ENCODE measurements at places on chromosomes 5 and 9.
A peak's percentile ranks its signal among the peaks of the same experiment; 100 is the strongest.

DNA sequence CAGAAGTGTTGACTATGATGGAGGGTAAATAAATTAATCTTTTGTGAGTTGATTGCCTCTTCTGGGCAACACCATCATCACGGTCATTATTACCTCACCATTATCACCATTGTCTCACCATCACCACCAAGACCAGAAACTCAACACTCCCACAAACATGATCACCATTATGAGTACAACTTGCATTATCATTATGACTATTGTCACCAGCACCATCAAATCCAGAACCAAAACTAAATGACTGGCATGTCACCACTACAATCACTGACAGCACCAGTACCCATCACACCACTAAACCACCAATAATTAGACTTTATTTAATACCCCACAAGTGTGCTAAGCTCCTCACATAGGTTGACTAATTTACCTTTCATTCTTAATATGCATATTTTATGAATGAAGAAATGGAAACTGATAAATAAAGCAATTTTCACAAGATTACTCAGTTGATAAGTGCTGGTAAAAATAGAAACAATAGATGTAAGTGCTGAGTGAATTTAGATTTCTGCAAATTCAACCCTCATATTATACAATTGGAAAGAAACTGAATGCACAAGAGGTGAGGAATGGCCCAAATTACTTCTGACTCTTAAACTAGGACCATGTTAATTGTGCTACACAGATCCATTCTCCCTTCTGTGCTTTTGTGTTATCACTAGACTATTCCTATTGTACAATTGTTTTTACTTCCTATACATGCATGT is 517.8 kb upstream of the PAPPA start:
- H3K4me1 ChIP-seq, result no peaks in the 10 kb centered on the region
- no peak for DNase-seq
- H3K27ac ChIP-seq, result no peak overlapping the region
- H3K36me3 ChIP-seq, result no peaks in the 10 kb centered on the region
- H3K27me3 ChIP-seq, result no peaks in the 10 kb centered on the region
- H3K4me3 ChIP-seq, result no peak overlapping the region

DNA sequence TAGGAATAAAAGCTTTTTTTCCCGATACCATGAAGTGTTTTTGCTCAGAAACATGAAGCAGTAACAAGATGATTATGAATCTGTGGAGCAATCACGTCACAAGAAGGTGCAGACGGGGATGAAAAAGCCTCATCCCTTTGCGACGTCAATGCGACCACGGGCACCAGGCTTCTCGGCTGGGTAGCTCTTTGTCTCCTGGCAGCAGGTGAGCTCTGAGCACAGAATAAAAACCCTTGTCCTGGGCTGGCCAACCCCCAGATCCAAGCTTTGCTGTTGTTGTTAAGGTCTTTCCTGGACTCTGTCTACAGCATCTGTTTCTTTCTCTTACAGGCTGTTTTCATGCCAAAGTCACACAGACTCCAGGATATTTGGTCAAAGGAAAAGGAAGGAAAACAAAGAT is 113.8 kb downstream of the ANKRD18B start:
- DNase-seq, result no peak
- H3K27ac ChIP-seq, result no peak overlapping the region
- H3K4me1 ChIP-seq, result no peaks in the 10 kb centered on the region
- no peak overlapping the region for H3K4me3 ChIP-seq
- peaks cover 64% of the 10 kb centered on the region for H3K27me3 ChIP-seq
- H3K36me3 ChIP-seq, result no peaks in the 10 kb centered on the region

DNA sequence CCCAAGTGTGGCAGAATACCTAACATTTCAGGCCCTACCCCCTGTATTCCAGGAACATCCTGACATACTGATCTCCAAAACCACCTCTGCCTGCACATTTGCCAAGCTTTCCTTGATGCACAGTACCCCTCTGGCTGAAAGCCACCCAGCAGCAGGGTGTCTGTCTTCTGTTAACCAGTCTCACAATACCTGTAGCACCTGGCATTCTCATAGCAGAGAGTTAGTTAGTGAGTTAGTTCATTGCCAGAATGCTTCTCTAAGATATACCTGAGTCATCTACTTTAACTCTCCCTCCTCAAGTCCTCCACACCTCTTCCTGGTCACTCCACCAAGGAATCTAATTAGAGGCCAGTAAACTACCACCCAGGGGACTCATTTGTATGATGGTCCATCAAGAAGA is 46.1 kb upstream of the IL7R start:
- H3K4me3 ChIP-seq, result no peak overlapping the region
- no peak for DNase-seq
- peaks cover 11% of the 10 kb centered on the region for H3K36me3 ChIP-seq

DNA sequence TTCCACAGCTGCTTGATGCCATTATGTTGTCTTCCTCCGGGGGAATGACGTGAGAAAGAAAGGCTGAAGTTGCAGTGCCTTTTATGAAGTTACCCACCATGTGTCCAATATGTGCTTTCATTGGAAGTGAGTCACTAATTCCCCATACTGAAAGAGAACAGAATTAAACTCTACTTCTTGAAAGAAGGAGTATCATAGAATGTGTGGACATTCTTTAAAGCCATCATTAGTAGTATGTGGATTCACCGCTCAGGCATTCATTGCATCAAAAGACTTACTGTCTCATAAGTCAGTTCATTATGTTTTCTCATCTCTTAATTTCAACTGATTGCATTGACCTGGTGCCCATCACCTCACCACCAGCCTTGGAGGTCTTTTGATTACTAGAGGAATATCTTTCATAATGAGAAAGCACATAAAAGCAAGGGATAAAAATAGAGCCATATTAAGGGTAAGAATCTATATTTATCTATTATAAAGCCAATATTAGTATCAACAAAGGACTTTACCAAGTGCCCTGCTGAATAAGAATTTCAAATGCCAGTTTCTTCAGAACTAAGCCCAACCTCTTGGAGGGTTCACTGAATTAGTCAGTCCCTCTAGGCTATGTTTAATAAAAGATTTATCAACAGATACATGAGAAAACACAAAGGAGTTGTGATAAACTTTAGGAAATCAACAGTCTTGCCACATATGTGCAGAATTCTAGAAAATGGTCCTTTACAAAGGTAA is 516.1 kb downstream of the NTRK2 start:
- DNase-seq, result no peak
- no peaks in the 10 kb centered on the region for H3K4me1 ChIP-seq
- no peak overlapping the region for H3K27ac ChIP-seq
- H3K4me3 ChIP-seq, result no peak overlapping the region

DNA sequence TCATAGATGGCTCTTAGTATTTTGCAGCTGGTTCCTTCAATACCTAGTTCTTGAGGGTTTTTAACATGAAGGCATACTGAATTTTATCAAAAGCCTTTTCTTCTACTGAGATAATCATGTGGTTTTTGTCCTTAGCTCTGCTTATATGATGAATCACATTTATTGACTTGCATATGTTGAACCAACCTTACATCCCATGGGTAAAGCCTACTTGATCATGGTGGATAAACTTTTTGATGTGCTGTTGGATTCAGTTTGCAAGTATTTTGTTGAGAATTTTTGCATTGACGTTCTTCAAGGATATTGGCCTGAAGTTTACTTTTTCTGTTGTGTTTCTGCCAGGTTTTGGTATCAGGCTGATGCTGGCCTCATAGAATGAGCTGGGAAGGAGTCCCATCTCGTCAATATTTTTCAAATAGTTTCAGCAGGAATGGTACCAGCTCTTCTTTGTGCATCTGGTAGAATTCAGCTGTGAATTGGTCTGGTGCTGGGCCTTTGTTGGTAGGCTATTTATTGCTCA is 49.7 kb downstream of the YIPF5 start:
- no peak overlapping the region for H3K27ac ChIP-seq
- peaks cover 3% of the 10 kb centered on the region for H3K27me3 ChIP-seq
- no peak overlapping the region for H3K4me3 ChIP-seq
- no peak for DNase-seq
- no peaks in the 10 kb centered on the region for H3K4me1 ChIP-seq
- H3K36me3 ChIP-seq, result no peaks in the 10 kb centered on the region

DNA sequence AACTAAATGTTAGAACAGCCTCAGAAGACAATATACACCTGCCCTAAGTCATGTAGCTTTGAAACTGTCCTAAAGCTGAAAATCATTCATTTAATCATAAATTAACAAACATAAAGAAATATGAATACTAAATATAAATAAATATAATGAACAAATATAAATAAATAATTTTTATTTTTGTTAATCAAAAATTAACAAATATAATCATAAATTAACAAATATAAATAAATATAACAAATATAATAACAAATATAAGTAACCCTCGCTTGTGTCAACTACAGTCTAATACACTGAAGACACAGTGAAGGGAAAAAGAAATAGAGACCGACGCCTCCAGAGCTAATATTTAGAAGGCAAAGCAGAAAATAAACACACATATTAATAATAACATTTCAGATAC is 527.3 kb downstream of the CYLC2 start:
- H3K36me3 ChIP-seq, result no peaks in the 10 kb centered on the region
- H3K27me3 ChIP-seq, result no peaks in the 10 kb centered on the region
- no peak overlapping the region for H3K4me3 ChIP-seq

DNA sequence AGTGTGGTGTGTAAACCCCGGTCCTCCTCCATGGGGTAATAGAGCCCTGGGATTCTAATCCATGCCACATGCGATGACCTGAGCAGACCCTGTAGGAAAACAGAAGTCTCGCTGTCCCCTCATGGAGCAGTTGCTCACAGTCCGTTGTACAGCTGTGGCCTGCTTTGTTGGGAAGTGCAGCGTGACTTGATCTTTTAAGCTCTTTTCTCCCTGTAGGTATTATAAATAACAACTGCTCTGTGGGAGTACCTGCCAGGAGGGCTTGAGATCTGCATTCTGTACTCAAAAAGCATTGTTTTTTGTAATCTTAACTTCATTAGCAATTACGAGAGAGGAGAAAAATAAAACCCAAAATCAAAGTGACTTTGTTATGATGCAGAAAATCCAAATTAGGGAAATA is 17.3 kb downstream of the MEGF10 start:
- DNase-seq, result no peak
- H3K4me1 ChIP-seq, result no peaks in the 10 kb centered on the region
- no peak overlapping the region for H3K4me3 ChIP-seq

DNA sequence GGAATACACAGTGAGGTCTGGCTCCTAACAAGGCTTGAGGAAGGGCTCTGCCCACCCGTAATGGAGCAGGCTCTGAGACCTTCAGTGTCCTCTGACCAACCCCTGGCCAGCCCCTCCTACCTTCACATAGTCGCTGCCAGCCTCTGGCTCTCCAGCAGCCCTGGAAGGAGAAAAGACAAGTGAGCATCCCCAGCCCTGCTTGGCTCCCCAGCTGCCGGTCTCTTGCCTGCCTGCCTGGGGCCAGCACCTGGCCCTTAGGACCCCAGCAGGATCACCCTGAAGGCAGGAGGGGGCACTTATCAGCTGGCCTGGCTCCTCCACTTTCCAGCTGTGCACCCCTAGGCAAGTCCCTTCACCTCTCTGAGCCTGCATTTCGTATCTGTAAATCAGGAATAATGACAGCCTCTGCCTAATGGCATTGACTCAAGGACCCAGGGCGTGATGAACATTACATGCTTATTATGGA is 16.9 kb downstream of the SH2D3C start:
- H3K4me1 ChIP-seq, result peaks cover 24% of the 10 kb centered on the region
- peaks cover 50% of the 10 kb centered on the region for H3K36me3 ChIP-seq
- no peak overlapping the region for H3K4me3 ChIP-seq
- no peak overlapping the region for H3K27ac ChIP-seq

DNA sequence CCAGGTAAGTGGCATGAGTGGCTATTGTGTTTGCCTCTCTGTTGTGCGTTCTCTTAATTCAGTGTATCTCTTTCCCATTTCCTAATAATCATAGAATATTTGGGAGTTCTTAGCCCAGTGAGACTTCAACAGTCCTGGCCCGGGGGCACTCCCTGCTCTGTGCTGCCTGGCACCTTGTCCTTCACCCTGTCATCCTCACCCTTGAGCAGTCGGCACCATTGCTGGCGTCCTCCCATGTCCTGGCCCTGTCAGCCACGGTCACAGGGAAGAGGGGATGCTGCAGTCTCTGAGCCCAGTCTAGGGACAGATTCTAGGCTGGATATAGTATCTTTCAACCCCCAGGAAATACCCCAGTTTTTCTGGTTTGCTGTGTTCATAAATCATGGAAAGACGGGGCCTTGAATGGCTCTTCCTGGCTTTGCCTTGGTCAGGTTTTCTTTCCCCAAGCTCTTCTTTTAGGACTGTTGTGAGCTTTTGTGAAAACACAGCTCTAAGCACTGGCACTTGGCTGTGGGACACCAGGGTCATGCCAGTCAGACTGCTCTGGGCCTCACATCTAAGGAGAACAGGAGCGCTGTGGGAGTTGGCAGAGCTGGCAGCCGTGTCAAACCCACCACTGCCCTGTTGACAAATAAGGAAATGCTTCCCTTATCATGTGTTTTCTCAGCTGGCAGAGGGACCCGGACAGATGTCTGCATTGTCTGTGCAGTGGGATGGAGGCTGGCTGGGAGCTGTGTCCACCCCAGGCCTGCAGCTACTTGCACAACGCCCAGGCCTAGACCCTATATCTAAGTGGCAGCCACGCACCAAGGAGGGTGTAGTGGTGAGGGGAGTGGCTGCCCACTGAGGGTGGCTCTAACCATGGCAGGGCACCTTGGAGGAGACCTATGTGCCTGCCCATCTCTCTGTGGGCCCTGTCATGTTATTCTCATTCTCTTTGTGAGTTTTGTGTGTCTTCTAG is 378.6 kb downstream of the ICE1 start:
- no peak overlapping the region for H3K27ac ChIP-seq
- DNase-seq, result no peak
- no peaks in the 10 kb centered on the region for H3K36me3 ChIP-seq
- no peak overlapping the region for H3K4me3 ChIP-seq
- no peaks in the 10 kb centered on the region for H3K27me3 ChIP-seq
- H3K4me1 ChIP-seq, result no peaks in the 10 kb centered on the region

GRCh38 chr9:33800886-33801285 is 5.5 kb downstream of the PRSS3 start:
- DNase-seq, result no peak
- H3K4me1 ChIP-seq, result no peaks in the 10 kb centered on the region
- H3K4me3 ChIP-seq, result no peak overlapping the region
- H3K36me3 ChIP-seq, result no peaks in the 10 kb centered on the region
- H3K27me3 ChIP-seq, result peaks cover 30% of the 10 kb centered on the region

- H3K27me3 ChIP-seq, result no peaks in the 10 kb centered on the region
- no peak for DNase-seq
- no peak overlapping the region for H3K4me3 ChIP-seq
Observed at GRCh38 chr5:80884929-80885328, 75.2 kb upstream of the RASGRF2 start.

DNA sequence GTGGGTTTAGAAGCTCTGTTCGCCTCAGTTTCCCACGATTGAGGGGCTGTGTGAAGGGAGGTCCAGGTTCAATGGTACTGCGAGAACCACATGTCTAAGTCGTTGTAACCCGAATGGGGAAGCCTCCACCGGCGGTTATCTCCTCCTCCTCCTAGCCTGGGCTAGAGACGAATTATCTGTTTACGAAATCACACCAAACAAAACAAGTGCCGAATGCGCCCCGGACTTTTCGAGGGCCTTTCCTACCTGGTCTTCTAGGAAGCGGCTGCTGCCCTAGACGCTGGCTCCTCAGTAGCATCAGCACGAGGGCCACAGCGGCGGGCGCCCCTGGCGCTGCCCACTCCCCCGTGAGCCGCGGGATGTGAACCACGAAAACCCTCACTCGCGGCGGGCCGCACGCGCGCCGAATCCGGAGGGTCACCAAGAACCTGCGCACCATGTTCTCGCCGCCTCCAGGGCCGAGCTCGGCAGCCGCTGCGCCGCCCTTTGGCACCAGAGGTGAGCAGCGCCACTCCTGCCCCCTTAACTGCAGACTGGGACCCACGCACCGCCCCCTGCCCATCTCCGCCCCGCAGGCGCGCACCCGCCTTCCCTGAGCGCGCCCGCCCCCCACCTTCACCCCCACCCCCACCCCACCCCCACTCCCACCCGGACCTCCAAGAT is at the start of gene CDKN2A:
Gene CDKN2A, minus strand, starts transcription at position 500 of the 663 bp plus-strand sequence.
- H3K4me3 ChIP-seq, result peak within 1 kb of the TSS; percentile 91
- peak; percentile 52 for DNase-seq
- H3K27ac ChIP-seq, result peak within 1 kb of the TSS; percentile 97
- peaks cover 31% of the 10 kb centered on the region for H3K4me1 ChIP-seq
- H3K27me3 ChIP-seq, result peaks cover 41% of the 10 kb centered on the region
